IMR-90 (cell line): ENCODE measurements at places on chromosomes 12 and 14. TPM values are rescaled to one million over a fixed set of nuclear protein-coding genes. Genes with fewer than 3 reads are reported as not detected.

DNA sequence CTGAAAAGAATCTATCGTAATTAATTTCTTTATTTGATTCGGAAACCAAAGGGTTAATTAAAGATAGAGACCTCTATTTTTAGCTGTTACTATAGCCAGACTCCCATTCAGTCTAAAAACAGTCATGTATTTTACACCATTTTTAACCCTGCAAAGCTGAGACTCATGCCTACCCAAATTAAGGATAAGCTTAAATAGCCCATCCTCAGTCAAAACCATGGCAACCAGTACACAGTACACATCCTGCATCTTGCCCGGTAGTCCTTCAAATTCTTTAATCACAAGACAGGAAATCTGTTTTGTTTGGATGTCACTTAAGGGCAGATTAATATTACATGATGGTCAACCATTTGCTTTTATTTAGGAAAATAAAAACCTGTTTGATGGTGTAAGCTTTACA, 25.5 kb upstream of the KCNK10 start:
- DNase-seq: no peak

HSPB8 gene
- total RNA-seq: 12.8 and 12.9 TPM in 2 replicates

- DNase-seq: no peak
These were observed 424.0 kb downstream of the RMST start for GRCh38 chr12:97886511-97887176.

- DNase-seq: peak; percentile 70
These were observed at the start of gene SYNJ2BP for GRCh38 chr14:70416725-70417349. Gene SYNJ2BP (minus strand): TSS chr14:70417090. CDS start chr14:70416963, 127 bp downstream.

VASH1 gene
- total RNA-seq: 1.9 and 2.0 TPM in 2 replicates

DNA sequence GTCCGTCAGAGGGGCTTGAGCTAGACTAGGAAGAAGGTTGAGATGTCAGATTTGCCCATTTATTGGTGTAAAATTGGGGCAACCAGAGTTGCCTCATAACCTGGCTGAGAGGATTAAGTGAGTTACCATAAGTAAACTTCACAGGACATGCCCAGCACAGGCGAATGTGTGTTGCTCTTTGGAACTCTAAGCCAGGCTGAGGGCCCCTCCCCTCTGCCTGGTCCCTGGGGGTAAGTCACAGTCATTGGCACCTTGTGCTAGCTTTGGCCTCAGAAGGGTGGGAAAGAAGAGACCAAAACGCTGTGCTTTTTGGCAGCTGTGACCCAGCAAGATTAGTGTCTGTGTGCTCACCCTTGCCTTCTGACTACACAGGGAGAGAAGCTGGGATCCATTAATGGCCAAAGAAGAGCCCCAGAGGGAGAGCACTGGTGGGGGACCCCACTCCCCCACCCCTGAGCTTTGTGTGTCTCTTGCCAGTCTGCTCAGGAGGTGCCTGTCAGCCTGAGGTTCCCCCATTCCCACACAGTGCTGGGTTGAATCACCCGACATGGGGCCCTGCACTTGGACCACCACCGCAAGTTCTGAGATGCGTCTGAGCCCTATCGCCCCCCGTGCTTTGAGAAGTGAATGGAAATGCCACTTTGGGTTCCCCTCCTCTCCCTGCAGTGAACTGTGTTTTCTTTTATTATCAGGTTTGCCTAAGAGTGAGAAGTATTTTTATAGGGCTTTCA, 74.1 kb downstream of the CACNA1C start:
- DNase-seq: no peak

- DNase-seq: no peak
These were observed 47.8 kb upstream of the MED13L start for GRCh38 chr12:116325336-116325664.

- no peak for DNase-seq
These were observed 92.8 kb upstream of the METAP2 start for GRCh38 chr12:95380997-95381786.

PLA2G1B gene
- not detected in 2 replicates for total RNA-seq

DNA sequence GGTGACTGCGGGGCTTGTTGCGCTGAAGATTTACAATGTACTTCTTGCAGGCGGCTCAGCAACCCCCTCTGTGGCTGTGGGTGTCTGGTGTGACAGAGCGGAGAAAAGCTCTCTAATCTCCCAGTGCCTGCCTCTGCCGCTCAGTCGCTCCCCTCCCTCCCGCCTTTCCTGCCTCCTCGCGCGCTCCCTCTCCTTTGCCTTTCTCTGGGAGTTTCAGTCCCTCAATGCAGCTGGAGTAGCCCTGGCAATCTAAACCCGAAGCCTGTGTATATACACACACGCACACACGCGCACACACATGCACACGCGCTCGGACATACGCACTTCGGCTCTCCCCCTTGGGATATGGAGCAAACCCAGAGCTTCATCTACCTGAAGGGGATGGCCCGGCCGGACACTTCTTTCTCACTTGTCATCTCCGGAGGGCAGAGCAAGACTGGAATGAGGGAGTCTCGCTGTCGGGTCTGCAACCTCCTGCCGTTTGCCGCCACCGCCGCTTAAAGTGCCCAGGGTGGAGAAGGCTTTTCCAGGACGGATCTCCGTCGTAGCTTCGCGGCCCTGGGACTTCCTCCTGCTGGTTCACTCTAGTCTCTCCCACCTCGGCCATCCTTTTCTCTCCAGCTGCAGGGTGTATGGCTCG, 599 bp upstream of the TRHDE start:
- peak; percentile 63 for DNase-seq

- peak; percentile 57 for DNase-seq
These were observed 48.5 kb upstream of the CSRP2 start for GRCh38 chr12:76927170-76927784.

DNA sequence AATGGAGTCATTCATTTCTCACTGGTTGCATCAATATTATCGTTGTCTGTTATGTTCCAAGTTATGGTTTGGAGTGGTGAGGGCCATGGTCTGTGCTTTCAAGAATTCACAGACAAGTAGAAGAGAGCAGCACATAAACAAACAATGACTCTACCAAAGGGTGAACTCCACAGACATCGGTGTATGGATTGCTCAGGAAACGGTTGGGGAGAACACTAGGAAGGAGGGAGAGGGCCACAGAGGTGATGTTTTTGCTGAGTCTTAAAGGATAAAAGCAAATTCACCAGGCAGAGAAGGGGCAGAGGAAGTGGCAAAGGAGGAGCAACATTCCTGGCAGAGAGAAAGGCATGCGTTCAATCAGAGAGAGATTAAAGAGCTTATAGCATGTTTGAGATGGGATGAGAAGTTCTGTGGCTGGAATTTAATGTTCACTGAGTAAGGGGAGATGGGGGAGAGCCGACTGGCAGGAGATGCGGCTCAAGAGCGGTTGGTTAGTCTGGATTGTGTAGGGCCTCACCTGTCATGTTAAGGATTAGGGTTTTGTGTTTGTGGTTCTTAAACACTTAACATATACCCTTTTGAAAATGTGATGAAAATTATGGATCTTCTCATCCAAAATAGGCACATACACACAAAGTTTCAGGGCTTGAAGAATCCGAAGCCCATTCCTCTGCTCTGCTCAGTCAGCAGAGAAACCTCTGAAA, 42.3 kb upstream of the FRMD6 start:
- DNase-seq: peak; percentile 43

- DNase-seq: no peak
These were observed 12.5 kb downstream of the CFAP54 start for GRCh38 chr12:96501908-96502307.

- no peak for DNase-seq
These were observed 36.4 kb upstream of the SAV1 start for GRCh38 chr14:50704454-50705010.

- DNase-seq: no peak
These were observed 68.1 kb downstream of the BORCS5 start for GRCh38 chr12:12425001-12425400.

MYRFL gene
- not detected in 2 replicates for total RNA-seq

DNA sequence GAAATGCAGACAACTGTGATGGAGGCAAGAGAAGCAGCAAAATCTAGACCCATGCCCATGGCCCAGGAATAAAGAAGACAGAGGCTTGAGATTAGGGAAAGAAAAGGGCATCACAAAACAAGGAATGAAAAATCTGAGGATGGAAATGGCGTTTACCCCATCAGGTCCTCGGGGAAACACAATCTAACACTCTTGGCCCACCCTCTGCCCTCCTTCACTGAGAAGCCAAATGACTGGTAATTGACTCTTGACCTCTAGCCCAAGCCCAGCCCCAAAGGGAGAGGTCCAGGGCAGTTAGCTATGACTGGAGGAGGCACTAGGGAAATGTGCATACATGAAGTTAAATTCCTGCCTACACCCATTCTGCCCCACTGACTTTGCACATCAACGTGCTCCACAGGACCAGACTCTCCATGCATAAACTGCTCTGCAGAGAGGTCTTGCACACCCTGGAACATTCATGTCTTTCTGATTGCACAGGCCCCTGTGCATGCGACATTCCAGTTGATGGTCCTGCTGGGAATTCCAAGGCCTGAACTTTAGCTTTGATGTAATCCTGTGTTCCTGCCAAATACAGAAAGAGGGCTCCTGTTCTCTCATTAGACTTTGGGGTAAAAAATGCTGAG, 5.7 kb downstream of the ZFHX2 start:
- no peak for DNase-seq

GRCh38 chr12:12017798-12018197, 52.9 kb upstream of the BCL2L14 start:
- no peak for DNase-seq

DNA sequence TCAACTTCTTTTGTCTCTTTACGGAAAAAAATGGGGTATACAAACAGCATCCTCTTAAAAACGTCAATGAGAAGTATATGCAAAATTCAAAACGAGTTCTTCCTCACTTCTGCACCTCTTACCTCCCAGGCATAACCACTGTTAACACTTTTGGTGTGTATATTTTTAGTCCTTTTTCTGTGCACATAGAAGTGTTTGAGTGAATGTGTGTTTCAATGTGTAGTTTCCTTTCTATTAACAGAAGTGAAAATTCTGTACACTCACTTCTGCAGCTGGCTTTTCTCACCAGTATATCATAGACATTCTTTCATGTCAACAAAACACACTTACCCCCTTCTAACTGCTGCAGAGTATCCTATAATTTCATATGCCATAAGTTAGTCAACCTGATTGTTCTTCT, 5.4 kb downstream of the UBR7 start:
- DNase-seq: no peak

DNA sequence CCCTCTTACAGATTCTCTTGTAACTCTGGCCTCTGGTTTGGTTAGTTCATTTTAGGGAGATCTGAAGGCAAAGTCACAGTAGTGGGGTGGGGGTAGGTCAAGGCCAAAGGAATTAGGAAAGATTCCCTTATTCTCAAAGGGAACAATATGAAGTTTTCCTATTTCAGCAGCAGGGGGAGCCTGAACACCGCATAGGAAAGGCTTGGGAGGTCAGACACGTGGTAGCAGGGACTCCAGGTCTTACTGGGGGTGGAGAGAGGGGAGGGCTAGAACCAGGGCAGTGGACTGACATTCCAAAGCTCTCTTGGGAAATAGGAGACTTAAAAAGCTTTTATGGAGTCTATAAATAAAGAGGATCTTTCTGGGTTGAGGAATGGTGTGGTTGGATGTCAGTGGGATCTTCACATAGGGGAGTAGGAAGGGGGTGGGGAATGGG, 1.3 kb downstream of the ZC3H10 start:
- DNase-seq: peak; percentile 94

GRCh38 chr12:13278249-13278787, 81.8 kb downstream of the EMP1 start:
- DNase-seq: peak; percentile 58

DNA sequence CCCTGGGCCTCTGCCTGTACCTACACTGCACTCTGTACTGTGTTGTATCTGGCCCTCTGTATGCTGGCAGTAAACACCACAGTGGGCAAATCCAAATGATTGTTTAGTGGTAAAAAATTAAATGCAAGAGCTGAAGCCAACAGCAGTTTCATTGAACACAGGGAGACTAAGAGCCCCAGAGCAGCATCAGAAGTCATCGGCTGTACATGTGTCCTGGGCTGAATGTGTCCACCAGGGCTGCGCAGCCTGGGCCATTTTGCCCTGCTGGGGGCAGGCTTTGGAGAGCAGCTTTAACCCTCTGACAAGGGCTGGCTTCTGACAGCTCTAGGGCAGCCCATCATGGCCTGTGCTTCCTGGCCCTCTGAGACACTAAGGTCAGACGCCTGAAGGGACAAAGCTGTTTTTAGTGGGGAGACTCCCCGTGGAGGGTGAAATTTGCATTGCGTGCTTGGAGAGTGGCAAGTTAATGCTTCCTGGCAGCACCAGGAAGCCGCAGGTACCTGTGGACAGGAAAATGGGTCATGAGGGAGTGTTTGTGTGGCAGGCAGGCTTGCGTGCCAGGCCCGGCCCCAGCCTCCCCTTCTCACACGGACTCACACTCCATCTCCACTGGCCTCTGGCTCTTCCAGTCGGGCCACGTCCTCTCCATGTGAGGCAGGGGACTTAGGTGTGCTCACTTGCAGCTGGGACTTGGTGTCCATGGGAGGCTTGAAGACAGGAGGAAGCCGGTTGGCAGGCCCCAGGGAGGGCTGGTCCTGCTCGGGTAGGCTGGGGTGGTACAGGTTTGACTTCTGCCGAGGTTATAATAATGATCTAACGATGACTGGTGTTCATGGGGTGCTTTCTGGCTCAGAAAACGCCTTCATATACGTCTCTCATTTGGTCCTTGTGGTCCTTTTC, 150.1 kb downstream of the TSPAN9 start:
- DNase-seq: no peak

DNA sequence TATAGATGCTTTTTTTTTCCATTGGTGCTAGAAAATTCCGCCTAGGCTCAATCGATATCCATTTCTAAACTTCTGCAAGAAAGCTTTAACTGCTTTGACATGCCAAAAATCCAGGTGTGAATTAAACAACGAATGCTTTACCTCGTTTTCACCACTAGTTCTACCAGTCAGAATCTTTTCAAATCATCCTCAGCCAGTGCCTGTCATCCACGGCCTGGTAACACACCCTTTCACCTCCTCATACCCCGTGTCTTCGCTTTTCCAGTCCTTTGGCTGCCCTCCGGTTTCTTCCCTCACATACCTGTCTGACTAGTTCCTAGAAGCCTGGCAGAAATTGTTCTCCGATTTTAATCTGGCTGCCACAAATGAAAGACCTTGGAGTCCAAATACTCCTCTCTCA, 1.4 kb upstream of the PHC1 start:
- DNase-seq: no peak

LUM gene
- 46.1 and 50.0 TPM in 2 replicates for total RNA-seq

DNA sequence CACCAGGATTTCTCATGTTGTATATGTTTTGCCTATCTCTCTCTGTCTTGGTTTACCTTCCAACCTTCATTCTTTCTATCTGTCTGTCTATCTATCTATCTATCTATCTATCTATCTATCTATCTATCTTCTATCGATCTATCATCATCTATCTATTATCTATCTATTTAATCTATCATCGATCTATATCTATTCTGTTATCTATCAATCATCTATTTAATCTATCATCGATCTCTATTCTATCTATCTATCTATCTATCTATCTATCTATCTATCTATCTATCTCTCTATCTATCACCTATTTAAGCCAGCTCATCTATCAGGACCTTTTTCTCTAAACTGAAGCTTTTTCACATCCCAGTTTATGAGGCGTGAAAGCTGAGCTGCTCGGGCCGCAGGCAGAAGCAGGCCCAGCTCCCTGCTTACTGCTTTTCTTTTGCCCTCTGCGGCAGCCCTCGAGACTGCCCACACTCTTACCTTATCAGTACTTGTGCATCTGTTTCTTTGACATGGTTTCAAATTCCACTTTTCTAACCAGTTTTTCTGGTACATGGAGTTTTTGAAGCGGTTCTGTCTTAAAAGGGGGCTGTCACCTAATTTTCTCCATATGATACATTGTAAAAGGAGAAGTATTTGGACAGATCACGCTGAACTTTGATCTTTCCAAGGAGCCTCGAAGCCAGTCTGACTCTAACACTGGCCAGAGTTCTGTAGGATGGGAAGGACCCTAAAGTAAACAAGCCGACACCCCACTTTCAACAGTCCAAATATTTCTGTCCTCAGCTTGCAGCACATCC, 44.4 kb upstream of the GSG1 start:
- DNase-seq: no peak

- DNase-seq: peak; percentile 44
These were observed 181.1 kb downstream of the MSRB3 start for GRCh38 chr12:65459545-65459944.
